ENCODE measurements at places on chromosomes 1 and 21.
A peak's percentile ranks its signal among the peaks of the same experiment; 100 is the strongest.

GRCh38 chr1:20164694-20165202 is 21.1 kb upstream of the UBXN10 start:
- DNase-seq = peak; percentile 34

DNA sequence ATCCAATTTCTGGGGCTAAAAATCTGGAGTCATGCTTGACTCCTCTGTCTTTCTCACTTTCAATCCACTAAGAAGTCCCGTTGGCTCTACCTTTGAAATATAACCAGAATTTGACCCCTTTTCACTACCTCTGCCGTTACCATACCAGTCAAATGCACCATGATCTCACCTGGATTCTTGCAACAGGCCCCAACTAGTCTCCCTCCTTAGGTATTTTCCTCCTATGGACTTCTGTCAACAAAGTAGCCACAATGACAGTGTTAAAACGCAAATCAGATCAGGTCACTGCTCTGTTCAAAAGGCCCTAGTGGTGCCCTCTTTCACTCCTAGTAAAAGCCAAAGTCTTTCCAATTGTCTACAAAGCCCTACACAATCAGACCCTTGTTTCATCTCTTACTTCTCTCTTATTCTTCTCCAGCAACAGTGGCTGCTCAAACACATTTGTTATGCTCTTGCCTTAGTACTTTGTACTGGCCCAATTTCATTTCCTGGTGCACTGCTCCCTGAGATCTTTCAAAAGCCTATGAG is 35.7 kb upstream of the AGL start:
- DNase-seq = no peak

GRCh38 chr21:30555095-30555494 is 6.0 kb downstream of the KRTAP19-7 start:
- DNase-seq = no peak

DNA sequence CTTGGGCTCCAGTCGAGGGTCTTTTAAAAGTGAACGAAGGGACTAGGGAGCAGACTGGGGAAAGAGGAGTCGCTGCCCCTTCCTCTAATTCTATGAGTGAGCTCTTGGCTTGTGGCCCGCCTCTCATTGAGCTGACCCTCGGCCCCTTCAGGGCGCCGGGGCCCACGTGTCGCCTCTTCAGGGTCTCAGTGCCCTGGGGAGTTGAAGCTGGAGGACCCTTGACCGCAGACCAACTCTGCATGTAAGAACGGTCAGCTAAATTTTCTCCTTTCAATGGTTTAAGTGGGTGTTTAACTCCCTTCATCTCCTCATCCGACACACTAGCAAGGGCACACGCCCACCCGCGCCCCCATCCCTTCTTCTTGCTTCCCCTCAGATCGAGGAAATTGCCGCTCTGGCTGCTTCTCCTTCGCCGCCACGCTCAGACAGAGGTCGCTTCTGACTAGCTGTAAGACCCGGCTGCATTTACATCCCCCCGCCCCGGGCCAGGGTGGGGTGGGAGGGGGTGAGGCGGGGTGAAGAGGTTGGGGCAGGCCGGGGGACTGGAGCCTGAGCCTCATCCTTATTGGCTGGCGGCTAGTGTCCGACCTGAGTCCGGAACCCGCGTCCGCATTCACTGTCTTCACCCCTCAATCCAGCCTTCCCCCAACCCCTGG is 10.9 kb downstream of the NR5A2 start:
- no peak for DNase-seq

- no peak for DNase-seq
These were observed 61.7 kb downstream of the ITSN1 start for GRCh38 chr21:33703750-33704606.

- no peak for DNase-seq
These were observed 42.4 kb downstream of the PDC start for GRCh38 chr1:186418503-186418902.
